ENCODE measurements at places on chromosomes 11 and 22.

DNA sequence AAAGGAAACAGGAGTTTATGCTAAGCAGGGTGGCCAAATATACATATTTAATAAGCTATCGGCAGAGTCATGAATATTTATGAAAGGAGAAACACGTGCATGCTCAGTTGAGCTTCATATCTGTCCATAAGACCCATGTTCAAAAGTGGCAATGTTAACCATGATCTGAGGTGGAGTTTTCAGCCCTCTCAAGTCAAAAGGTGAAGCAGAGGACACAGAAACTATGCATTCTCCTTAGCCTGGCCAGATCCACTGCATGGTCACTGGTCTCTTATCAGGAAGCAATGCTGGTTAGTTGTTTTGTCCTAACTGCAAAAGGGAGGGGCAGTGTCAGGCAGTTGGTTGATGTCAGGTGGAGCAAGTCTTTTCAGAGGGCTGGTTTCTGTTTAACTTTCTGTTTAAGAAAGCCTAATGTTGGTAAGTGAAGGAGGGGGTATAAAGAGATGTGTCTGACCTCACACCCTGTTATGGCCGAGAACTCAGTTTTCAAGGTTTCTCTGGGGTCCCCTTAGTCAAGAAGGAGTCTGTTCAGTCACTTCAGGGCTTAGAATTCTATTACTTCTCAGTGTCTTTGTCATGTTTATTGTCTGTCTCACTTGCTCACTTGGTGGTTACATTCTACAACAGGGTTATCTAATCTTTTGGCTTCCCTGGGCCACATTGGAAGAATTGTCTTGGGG, 5.5 kb upstream of the SELENOH start:
- DNase-seq: no peak

DNA sequence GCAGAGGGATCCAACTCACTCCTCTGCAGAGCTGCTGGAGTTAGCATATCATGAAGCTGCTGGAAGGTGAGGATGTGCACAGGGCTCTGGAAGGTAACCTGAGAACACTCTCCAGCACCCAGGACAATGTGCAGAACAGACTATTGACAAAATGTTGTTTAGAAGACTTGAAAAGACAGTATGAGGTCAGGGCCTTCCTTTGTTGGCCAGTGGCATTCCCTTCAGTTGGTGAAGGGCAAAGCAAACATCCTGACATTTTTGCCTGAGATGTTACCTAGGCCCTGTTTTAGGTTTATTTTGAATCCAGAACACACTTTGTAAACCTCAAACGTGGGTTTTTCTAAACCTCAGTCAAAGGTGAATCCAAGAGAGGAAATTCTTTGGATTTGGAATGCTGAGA, 67.8 kb downstream of the DEPDC5 start:
- DNase-seq: no peak

GRCh38 chr11:107293677-107294344, 163.8 kb downstream of the CWF19L2 start:
- DNase-seq: no peak

DNA sequence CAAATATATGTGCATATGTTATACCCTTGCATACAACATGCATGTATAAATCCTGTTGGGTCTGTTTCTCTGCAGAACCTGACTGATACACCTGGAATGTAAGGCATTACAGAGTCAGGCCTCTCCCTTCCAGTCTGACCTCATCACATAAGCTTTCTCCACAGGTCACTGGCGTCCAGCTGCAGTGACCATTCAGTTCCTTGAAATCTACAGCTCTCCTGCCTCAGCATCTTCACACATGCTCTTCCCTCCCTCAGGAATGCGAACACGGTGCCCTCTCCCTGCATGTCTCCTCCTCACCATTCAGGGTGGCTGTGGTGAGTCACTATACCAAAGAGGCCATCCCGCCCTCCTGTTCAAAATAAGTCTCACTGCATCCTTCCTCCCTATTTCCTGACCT, 657.8 kb upstream of the B3GAT1 start:
- no peak for DNase-seq

DNA sequence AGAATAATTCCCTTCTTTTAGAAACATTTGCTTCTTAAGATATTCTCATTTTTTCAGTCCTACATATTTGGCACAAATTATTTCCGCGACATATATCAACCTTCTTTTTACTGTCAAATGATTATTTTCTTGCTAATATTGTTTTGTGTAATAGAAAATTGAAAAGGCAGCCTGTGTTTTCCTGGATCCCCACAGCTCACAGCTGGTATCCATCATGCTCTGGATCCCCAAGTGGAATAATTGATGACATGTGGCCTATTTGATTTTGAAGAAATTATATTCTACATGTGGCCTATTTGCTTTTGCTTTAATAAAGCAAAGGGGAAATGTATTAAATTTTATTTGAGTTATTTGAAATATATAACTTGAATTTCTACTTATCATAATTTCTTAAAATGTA, 199.4 kb upstream of the LUZP2 start:
- DNase-seq: no peak

- DNase-seq: no peak
These were observed at the start of gene UPB1 for GRCh38 chr22:24494528-24495364. TSS of gene UPB1 (plus strand) at chr22:24495332. CDS start at chr22:24495404, 72 bp downstream.
